ENCODE measurements at places on chromosomes 11 and 22.
A peak's percentile ranks its signal among the peaks of the same experiment; 100 is the strongest.

DNA sequence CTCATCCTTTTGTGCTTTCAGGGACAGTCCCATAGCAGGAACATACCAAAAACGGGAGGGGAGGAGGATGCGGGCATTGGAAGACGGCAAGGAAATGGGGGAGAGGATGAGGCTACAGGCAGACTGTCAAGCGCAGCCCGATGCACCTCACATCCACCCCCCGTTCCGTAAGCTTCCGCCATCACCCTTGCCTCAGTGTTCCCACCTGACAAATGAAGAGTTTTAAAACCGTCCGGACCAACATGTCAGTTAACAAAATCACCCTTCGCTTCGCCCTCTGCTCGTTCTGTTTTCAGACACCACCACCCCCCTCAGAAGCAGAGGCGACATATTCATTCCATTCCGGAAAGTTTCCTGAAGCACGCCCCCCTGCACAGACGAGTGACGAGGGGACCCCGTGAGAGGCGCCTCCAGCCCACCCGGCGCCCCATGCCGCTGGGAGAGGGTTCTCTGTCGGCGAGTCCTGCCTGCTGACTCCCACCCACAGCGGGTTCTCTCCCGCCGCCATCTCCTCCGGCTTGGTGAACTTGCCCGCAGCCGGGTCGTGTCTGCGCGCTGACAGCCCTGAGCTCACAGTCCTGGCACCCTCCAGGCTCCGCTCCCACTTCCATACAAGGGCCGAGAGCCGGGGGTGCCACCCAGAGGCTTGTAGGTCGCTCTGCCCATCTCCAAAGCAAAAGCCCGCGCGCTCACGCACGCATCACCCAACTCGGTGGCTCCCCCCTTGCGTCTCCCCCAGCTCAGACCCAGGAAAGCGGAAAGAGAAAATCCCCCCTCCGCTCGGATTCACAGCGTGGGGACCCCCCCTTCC, 1.5 kb downstream of the IGSF9B start:
- DNase-seq: no peak

DNA sequence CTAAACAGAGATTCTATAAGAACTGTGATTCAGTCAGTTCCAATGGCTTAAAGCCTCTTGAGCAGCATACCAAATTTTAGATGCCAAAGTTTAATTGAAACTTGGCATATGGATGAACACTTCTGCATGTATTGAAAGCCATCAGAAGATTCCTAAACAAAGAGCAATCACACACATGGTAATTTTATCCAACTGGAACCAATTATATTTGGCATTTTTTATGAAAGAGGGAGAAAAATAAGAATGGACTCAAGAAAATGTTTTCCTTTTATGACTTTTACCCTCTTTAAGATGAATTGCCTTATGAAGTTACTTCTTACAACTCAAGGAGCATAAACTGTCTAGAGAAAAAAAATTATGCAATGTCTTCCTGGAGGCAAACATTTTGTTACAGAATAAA, 7.4 kb downstream of the TRPC6 start:
- no peak for DNase-seq

DNA sequence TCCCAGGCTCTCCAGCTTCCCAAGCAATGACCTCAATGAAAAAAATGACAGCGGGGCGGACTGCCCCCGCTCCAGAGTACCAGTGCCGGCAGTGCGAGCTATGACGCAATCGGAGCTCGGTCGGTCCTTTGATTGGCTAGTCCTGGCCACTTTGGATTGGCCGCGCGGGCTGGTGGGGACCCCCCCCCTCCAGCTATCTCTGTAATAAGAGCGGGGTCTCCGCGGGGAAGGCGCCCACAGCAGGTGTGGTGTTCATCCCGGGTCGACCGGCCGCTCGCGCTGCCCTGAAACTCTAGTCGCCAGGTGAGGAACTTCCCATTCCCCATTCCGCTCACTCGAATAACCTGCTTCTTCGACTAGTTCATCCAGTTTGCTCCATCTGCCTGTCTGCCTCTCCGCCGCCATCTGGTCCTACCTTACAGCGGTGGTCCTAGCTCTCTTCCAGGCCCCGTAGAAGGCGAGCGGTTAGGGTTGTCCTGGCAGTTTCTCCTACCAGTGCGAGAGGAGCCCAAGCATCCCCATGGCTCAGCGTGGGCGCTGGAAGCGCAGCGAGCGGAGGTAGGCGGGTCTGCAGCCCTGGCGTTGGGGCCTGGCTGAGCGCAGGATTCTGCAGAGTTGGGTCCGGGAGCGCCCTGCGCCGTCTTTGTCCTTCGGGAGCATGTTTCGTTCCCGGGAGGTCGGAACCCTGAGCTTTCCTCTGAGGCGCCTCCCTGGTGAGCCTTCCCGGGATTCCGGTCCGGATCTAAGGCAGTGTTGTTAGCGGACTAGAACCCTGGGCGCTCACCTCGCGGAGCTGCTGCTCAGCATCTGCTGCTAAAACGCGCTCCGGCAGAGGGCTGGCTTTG, at the start of gene CALCB:
TSS of gene CALCB (plus strand) at position 233 of the 845 bp plus-strand sequence. CDS start 1,126 bp downstream, outside the sequence.
- no peak for DNase-seq

GRCh38 chr22:39170825-39171622, 18.5 kb upstream of the CBX7 start:
- peak; percentile 69 for DNase-seq

- DNase-seq: no peak
These were observed 4.0 kb downstream of the STIM1 start for GRCh38 chr11:3859373-3859881.

DNA sequence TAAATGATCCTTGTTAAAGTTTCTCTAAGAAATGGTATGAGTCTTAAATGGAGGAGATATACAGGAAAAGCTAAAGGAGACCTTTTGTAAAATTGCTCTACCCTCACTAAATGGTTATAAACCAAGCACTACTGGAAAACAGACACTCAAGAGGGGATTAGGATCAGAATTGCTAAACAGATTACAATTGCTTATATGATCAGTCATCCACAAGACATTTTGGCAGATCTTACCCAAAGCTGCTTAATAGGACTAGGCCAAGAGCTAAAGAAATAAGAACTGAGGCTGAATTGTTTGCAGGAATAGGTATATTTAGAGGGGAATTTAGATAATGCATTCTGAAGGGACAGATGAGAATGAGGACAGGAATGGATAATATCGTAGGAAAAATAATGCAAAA, 9.5 kb downstream of the HARBI1 start:
- no peak for DNase-seq

- DNase-seq: no peak
These were observed 131.2 kb upstream of the B3GAT1 start for GRCh38 chr11:134543241-134543640.

- no peak for DNase-seq
These were observed 103.2 kb upstream of the GRK3 start for GRCh38 chr22:25461301-25461700.

GRCh38 chr11:30370164-30370563, 47.3 kb downstream of the ARL14EP start:
- no peak for DNase-seq

GRCh38 chr22:43988960-43989359, 33.7 kb downstream of the SAMM50 start:
- DNase-seq: no peak

GRCh38 chr11:45145083-45145378, 1.4 kb upstream of the PRDM11 start:
- no peak for DNase-seq

GRCh38 chr11:845872-846495, 3.3 kb downstream of the TSPAN4 start:
- DNase-seq: no peak

DNA sequence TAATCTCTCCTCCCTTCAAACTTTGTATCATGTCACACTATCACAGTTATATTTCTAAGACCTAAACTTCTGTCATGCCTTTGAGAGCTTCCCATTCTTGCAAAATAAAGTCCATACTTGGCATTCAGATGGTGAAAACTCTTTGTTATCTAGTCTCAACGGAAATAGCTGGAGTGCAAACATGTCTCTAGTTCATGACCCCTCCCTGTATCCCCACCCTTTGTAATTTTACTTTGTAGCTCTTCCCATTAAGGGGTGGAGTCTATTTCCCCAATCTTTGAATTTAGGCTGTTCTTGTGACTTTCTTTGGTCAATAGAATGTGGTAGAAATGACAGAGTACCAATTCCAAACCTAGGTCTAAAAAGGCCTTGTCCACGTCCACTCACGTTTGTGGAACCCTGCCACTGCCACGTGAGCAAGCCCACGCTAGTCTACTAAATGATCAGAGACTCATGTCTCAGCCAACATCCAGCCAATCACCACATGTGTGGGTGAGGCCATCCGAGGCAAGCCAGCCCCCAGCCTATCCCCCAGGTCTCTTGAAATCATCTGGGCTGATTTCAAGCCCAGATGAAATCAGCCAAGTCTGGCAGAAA, 23.4 kb downstream of the SLN start:
- no peak for DNase-seq

- DNase-seq: no peak
These were observed 50.3 kb upstream of the MYEOV start for GRCh38 chr11:69243496-69244200.

- no peak for DNase-seq
These were observed 238.3 kb upstream of the SESN3 start for GRCh38 chr11:95469258-95469657.

DNA sequence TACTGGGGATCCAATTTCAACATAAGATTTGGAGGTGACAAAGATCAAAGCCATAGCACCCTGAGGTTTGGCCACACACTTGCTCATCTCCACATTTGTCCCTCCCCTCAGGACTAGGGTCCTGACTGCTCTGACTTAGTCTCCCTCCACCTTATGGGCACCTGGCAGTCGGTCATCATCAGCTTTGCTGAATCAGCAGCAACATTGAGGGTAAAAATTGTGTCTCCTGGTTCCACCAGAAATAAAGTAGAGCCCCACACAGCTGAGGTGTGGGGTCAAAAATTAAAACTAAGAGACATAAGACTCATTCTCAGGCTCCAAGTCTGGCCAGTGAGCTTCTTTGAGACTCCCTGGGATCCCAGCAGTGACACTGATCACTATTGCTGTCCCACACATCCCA, 56.2 kb downstream of the GGTLC2 start:
- DNase-seq: no peak

DNA sequence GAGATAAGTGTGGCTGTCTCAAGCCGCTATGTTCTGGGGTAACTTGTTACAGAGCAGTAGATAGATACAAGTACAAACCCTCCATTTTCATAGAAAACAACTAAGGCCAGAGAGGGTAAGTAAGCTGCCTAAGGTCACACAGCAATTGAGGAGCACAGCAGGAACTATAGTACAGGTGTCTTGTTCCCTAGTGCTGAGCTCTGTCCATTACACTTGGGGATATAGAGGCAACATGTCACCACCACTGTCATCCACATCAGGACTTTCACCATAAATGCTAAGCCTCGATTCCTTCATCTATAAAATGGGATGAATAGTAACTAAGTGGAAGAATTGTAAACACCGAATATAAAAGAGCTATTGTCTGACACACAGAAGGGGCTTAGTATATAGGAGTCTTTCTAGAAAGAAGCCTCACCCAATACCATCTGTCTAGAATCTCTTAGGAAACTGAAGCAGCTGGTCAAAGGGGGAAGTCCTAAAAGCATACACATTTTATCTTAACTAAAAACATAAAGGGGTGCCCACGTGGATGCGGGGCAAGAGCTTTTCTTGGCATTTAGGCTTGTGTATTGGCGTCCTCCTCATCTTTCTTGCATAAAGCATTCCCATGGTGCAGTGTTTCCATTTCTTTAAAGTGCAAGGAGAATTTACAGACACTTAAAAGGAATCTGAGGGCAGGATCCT, 93.8 kb upstream of the ALX4 start:
- no peak for DNase-seq

DNA sequence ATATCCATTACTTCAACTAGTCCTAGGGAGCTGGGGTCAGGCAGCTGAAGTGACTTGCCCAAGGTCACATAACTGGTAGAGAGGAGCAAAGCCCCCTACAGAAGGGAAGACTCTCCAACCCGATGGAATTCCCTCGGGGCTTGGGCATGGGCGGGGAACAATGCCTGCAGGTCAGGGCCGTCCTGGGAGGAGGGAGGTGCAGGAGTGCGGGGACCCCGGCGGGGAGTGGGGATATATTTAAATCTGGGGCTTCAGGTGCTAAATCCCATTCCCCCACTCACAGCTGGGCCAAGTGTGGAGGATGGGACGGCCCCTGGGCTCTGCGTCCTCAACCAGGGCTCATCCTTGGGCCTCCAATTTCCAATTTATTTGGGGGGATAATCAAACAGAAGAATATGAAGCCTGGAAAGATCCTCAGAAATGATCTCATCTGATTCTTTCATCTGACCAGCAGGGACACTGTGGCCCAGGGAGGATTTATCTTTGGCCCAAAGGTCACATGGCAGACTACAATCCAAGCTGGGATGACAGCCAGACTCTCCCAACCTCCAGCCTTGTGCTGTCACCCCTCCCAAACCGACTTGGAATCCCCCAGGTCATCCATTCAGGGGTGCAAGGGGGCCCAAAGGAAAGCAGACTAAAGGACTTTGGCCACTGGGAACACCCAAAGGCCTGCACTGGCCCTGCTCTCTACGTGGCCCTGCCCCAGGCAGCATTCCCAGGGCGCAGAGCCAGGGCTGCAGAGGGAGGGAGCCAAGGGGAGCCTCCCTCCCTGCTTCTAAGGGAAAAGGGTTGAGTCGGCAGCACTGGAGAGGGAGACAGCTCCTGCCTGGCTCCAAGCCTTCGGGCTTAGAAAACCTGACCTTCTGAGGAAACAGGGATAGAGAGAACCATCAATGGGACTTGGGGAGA, 8.7 kb upstream of the C1QTNF6 start:
- peak; percentile 53 for DNase-seq

DNA sequence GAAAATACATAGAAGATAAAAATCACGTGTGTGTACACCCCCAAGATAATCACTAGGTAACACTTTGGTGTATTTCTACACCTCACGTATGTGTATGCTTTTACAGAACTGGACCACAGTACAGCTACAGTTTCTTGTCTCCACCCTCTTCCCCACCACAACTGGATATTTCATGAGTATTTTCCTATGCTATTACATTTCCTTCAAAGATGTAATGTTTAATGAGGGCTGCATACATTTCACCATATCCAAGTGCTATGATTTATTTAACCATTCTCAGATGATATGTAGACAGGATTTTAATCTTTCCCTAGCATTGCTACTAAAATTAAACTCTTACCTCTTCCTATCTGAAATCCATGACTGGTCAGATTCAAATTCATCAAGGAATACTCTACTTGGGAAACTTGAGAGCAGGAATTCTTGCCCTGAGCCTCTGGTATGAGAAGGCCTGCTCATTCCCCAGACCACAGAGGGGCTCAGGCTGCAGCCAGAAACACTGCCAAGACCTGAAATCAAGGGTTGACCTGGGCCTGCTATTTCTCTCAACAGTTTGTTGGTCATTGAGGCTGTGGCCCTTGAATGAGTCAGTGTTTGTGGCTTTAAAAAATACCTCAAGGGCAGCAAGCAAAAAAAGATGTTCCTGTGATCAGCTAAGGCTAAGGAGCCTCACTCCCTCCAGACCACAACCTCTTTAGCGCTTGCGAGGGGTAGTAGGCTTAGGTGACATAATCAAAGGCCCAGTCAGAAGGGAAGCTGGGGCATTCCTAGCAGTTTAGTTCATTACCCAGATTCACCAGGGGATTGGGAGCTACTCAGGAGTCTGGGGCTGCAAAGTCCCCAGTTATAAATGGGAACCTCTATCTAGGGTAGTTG, 55.5 kb downstream of the ABTB2 start:
- no peak for DNase-seq
